ENCODE measurements at places on chromosomes 4 and X.

DNA sequence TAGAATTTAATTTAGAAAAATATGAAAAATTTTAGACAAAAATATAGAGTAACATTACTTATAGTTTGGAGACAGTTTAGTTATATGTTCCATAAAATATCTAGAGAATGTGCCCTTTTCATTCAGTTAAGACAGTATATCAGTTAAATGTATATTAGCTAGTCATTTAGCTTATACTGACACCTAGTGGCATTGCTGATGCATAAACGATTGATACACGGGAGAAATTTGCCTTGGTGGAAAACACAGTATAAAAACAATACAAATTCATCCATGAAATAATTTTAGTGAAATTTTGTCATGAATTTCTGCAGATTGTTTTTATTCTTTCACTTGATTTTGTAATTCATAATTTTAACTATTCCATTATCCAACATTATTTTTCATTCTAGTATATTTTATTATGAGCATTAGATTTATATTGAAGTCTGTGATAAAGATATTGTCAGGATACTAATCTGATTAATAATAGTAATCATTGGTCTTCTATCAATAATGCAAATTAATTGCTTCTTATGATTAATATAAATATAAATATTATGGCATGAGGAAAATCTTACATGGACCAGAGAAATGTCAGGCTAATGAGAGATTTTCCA is 219.0 kb downstream of the TLL1 start:
- DNase-seq, result no peak

- no peak for DNase-seq
Measured at GRCh38 chr4:38268108-38268820, 308.1 kb downstream of the PTTG2 start.

- no peak for DNase-seq
Measured at GRCh38 chr4:53490965-53491622, 100.2 kb downstream of the LNX1 start.

- no peak for DNase-seq
Measured at GRCh38 chr4:26873391-26874026, 12.9 kb downstream of the STIM2 start.

Data from ELF-1 (cell line).